Stimulated activated CD8-positive, alpha-beta memory T cell treated with anti-CD3 and anti-CD28 coated beads, Interleukin-4, amount 100 ng/mL, for 24 hours (primary cell): ENCODE measurements at places on chromosomes 4 and X.
A peak's percentile ranks its signal among the peaks of the same experiment; 100 is the strongest.

DNA sequence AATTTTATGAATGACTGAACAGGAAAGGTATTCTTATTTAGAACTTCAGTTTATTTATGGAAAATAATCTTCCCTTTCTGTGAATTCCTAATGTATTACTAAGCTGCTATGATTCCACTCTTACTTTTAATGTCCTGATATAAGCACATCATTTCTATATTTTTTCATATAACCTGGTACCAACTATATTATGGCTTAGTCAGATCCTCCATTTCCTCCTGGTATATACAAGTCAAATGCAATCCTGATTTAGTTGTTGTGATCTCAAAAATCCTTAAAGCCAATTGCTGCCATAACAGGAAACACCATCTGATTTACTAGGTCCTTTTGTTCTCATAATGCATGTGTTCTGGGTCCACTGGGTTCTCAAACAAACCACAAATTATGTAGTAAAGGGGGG, 26.8 kb downstream of the TRMT2B start:
- DNase-seq, result no peak

DNA sequence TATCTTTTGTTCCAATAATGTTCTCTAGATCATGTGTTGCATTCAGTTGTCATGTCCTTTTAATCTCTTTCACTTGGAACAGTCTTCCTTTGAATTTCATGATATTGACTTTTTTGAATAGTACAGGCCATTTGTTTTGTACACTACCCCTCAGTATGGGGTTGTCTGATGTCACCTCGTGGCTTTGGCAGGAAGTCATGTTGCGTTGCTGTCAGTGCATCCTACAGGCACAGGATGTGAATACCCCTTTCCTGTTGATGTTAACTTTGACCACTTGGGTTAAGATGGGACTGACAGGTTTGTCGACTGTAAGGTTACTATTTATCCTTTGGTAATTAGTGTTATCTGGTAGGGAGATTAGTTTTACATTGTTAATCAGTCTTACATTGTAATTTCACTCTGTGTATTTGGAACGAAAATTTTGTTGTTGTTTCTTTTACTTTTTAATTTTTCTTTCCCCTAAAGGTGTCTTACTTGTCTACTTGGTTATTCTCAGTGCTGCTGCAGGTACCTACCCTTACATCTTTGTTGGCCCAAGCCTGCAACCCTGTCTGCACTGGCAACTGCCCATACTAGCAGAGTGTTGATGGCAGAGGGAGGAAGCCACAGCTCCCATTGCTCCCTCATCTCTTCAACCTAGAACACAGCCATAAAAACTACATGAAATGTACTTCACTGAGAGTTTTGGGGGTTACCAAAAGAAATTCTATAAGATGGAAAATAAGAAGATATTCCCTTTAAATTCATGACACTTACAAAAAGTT, 14.7 kb upstream of the ATP8A1 start:
- DNase-seq, result peak; percentile 28

- DNase-seq, result no peak
These were observed 37.2 kb upstream of the PPP2R2C start for GRCh38 chr4:6509587-6509986.

- no peak for DNase-seq
These were observed 15.4 kb upstream of the FAM9C start for GRCh38 chrX:13059637-13060499.

DNA sequence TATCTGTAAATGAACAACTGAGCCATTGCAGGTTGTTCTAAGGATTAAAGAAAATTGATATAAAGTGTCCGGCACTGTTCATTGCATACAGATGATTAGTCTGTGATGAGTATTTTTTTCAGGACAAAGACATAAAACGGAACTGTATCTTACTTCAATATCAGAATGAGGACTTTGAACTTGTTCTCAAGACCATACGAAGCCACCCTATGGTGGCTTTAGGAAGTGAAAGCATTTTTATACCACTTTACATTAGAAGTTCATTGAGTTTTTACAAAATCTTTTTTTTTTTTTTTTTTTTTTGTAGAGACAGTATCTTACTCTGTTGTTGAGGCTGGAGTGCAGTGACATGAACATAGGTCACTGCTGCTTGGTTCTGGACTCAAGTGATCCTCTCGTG, 45.2 kb upstream of the TRIM2 start:
- DNase-seq, result no peak

GRCh38 chrX:153648358-153649177, 1.6 kb downstream of the DUSP9 start:
- DNase-seq, result no peak

- no peak for DNase-seq
These were observed 115.7 kb upstream of the LSM6 start for GRCh38 chr4:146059865-146060264.

DNA sequence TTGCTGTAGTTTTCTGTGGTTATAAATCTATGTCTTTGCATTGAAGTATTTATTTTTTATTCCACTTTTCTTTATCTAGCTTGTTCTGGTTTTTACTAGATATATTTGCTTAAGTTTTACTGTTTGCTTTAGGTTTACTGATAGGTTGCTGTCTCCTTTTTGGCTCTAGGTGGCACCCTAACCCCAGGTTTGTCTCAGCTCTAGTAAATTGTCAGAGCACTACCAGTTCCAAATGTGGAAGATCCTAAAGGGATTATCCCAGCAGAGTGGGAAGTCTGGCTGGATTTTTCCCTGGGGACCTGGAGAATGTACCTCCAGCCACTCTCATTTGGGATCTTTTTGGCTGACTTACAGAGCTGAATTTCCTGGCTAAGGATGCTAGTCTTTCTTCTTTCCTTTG, 106.1 kb downstream of the PBDC1 start:
- DNase-seq, result peak; percentile 18

DNA sequence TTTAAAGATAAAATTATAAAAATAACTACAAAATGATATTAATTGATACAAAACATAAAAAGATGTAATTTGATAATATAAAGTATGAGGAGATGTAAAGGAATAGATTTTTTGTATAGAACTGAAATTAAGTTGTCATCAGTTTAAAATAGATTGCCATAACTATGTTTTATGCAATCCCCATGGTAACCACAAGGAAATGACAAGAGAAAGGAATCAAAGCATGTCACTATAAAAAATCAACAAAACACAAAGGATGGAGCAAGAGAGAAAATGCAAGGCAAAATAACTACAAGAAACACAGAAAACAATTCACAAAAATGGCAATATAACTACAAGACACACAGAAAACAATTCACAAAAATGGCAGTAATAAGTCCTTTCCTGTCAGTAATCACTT, 27.0 kb upstream of the GUCY2F start:
- no peak for DNase-seq

DNA sequence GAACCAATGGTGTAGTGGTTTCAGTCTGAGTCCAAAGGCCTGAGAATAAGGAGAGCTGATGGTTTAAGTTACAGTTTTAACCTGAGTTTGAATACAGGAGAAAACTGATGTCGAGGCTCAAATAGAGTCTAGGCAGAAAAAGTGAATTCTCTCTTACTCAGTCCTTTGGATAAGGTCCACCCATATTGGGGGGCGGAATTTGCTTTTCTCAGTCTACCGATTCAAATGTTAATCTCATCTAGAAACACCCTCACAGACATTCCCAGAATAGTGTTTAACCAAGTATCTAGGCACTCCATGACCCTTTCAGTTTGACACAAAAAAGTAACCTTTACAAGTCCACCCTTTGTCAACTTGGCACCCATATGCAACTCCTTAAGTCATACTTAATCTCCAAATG, 216.0 kb downstream of the GRID2 start:
- no peak for DNase-seq

DNA sequence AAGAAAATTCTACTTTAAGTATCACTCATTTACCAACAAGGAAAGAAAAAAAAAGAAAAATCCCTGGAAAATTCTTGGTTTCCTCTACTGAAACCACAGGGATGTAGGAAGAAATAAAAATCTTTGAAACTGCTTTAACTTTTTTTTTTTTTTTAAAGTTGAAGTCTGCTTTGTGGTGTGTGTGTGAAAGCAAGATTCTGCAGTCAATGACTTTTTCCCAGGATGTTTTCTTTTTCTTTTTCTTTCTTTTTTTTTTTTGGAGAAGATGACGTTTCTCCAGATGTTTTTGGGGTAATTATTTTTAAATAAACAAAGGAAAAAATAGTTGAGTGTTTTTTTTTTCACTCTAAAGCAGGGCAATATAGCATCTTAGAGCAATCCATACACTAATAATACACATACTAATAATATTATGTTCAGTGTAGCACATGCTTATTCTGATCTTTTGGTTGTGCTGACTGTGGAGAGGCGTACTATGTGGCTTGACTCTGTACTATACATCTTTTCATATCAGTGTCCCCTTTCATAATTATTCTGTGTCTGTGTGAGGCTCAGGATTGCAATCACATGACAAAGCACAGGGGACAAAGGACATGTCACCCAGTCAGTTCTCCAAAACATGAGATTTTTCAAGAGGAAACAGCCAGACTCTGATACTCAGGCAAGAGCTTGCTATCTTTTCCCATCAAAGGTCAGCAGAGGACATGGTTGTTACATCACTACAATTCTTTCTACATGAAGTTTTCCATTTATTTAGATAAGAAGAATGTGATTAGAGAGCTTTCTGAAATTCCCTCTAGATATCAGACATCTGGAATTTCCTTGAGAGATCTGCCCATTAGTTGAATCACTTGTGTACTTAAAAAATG, 111.0 kb downstream of the PDE5A start:
- DNase-seq, result no peak

DNA sequence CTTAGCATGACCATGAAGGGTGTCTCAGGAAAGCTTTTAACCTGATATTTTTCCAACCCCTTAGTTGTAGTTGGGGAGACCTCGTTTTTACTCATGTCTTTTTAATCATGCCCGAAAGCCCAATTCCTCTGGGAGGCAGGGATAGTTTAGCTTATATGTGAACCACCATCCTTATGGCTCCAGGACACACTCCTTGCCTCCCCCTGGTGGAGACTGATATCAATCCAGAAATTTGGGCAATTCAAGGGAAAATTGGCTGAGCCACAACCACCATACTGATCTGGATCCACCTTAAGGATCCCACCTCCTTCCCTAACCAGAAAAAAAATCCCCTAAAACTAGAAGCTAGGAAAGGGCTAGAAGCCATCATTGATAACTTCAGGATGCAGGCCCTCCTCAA, 13.4 kb upstream of the COL25A1 start:
- no peak for DNase-seq

GRCh38 chr4:172270397-172270796, 457.2 kb downstream of the GALNTL6 start:
- DNase-seq, result no peak

- peak; percentile 50 for DNase-seq
These were observed 2.4 kb downstream of the SPRY1 start for GRCh38 chr4:123398853-123399626.

DNA sequence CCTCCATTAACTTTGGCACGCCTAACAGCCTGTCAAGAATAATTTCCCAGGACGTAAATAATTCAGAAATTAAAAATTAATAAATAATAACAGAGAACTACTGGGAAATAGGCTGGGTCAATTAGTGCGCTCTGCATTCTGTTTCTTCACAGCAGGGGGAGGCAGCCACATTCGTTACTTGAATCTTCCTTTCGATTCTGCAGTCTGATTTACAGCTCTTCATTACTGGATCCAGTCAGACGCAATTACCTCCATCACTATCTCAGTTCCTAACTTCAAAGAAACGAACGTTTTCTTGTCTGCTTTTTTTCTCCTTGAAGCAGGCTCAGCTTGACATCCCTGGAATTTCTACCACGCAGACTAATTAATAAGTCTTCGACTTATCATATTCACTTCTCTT, 9.0 kb upstream of the RPL34 start:
- DNase-seq, result no peak

- no peak for DNase-seq
These were observed 193.0 kb upstream of the RPS6KA3 start for GRCh38 chrX:20459410-20460350.

DNA sequence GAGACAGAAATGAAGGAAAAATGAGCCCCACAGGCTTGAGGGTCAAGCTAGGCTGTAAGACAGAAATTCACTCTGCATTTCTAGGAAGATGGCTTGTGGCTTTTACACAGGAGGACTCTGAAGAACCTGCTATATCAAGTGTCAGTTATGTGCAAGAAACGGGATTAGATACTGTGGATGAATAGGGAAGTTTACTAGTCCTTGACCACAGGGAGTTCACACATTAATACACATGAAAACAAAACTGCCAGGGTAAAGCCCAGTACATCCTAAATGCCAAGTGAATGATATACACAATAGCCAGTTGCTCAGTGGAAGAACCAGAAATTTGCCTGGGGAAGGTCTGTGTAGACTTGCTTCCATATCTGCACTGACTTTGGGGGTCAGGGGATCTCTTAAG, 53.5 kb downstream of the TMEM131L start:
- no peak for DNase-seq

DNA sequence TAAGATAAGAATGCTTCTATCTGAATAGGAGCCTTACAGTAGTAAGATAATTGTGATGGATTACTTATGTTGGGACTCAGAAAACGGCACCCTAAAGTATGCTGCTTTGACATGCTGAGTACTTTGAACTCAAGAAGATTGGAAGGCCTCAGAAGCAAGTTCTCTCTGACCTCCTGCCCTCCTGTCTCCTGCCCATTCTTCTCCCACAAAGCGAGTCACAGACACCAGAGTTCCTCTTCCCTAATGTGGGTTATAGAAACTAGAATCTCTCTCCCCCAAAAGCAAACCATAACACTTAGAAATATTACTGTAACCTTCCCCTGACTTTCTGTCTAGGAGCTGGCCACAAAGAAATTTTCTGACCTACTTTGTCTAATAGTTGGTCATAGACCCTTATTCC, 76.5 kb downstream of the DDIT4L start:
- DNase-seq, result no peak

GRCh38 chrX:115592997-115593734, 32.2 kb downstream of the PLS3 start:
- DNase-seq, result no peak

- no peak for DNase-seq
These were observed 56.7 kb upstream of the WDR19 start for GRCh38 chr4:39125600-39125985.

DNA sequence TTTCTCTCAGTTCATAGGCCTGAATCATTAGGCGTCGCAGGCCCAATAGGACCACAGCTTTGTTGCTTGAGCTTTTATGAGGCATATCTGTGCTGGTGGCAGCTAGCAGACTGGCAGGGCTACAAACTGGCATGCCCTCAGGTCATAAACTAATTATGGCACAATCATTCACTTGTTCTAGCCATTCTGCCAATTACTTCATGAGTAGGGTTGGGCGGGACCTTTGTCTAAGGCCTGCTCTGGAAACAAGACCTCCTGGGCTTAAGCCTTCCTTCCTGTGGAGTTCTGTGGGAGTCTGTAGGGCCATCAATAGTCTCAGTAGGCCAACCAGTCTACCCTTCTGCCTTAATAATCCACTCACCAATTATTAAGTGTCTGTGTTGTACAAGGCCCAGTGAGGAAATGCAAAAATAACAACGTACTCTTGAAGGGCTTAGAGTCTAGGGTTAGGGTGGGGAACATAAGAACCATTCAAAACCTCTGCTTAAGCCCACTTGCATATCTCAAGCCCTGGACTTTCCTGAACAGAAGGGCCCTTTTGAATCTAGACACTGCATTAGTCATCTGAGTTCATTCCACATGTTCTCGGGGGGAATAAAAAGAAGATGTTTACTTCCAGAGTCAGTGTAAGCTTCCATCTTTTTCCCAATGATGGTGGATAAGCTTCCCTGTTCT, 44.5 kb downstream of the SHROOM4 start:
- DNase-seq, result no peak
